NCI-H774 (cell line): ENCODE measurements at places on chromosomes 6 and 20.

- DNase-seq: no peak
Observed at GRCh38 chr6:111980143-111980542, 73.8 kb upstream of the CCN6 start.

GRCh38 chr6:16759181-16759645 is 2.0 kb downstream of the ATXN1 start:
- DNase-seq: no peak

GRCh38 chr6:164410017-164410416 is 899.4 kb downstream of the C6orf118 start:
- DNase-seq: no peak

GRCh38 chr20:17621229-17621968 is 51.5 kb downstream of the DSTN start:
- DNase-seq: no peak

DNA sequence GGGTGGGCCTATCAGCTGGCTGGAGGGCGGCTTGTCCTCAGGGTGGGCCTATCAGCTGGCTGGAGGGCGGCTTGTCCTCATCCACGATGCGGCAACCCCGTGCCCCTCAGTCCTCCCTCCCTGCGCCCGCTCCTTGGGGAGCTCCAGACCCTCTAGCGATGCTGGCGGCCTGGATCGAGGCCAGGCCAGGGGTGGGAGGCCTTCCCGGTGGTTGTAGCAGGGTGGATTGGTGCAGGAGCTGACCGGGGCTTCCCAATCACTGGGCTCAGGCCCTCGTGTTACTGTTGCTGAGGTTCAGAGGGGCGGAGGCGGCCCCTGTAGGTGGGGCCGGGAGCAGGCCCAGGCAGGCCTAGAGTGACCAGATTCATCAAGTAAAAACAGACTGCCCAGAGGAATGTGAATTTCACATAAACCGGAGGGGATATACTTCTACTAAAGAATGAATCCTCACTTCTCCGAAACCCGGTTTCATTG is 8.8 kb downstream of the SLC17A9 start:
- DNase-seq: no peak

- DNase-seq: no peak
Observed at GRCh38 chr6:121651420-121651819, 216.0 kb downstream of the GJA1 start.

DNA sequence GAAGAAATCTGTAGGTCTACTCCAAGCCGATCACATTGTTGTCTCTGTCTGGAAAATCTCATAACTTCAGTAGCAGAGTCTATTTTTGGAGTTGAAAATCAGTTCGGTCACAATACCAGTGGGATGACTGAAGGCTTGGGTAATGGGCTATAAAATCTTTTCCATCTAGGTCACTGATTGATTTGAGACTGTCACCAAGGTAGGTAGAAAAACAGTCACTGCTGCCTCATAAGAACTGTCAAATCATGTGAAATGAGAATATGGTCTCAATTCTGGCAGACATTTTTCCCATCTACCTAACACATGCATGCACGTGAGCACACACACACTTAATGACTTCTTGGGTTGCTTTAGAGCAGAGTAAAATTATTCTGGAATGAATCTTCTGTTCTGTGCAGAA is 1162.8 kb upstream of the CITED2 start:
- DNase-seq: no peak

DNA sequence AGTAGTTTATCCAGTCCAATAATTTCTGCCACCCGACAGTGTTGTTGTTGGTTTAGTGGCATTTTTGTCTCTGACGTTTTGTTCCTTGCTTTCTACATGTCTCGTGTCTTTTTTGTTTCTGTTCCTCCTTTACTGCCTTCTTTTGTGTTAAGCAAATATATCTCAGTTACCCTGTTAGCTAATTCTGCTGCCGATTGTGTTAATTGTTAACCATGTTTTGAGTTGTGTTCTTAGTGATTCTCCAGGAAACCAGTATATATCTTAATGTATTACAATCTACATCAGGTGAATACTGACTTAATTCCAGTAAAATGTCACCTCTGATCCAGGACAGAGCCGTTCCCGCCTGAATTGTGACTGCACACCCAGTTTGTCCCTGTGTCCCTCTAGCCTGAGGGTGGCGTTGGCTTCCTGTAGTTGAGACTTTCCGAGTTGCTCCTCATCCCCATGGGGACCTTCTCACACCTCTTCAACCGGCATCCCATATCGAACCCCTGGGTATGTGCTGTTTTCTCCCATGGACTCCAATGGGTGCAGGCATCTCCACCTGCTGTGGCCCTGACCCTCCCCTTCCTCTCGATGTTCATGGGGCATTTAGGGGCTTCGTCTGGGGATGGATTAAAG is 35.8 kb upstream of the BHLHE23 start:
- DNase-seq: no peak

GRCh38 chr6:142902636-142903053 is 42.3 kb downstream of the HIVEP2 start:
- no peak for DNase-seq

- no peak for DNase-seq
Observed at GRCh38 chr6:157674061-157674460, 149.0 kb upstream of the SNX9 start.

DNA sequence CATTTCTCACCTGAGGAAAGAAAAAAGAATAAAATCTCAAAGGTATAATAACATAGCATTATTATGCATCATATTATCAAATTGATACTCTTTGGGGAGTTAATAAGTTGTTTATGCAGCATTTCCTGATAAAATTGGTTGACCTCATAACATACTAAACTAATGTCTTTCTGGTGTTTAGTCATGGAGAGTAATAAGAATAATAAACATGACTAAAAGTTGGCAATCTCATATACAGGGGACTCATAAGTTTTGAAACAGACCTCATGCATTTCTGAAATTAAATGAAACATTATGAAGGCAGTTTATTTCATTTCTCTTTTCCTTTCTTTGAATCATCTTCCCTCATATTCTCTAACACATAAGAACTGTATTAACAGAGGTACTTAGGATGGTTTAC is 60.5 kb upstream of the PRDM1 start:
- DNase-seq: no peak

DNA sequence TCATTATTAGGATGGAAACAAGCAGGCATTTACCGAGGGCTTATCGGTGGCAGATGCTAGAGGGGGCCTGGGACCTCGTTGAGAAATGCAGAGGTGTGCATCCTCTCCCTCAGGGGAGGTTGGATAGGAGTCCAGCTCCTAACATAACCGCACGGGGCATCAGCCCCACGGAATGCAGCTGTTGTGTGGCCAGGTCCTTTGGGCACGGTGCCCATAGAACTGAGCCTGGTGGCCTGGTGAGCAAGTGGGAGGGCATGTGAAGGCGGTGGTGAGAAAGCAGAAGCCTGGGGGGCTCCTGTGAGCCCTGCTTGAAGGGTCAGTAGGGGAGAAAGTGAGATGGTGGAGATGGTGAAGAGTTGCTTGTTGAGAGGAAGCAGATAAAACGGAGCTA is 143.7 kb downstream of the CDH26 start:
- no peak for DNase-seq
